ENCODE measurements at places on chromosomes 1 and 21. TPM values are rescaled to one million over a fixed set of nuclear protein-coding genes. Genes with fewer than 3 reads are reported as not detected.

PKP1 gene
- 0.08 TPM for polyA plus RNA-seq

GRCh38 chr21:37395961-37396360, 29.4 kb downstream of the DYRK1A start:
- DNase-seq: no peak

GRCh38 chr1:65002156-65002507, 35.8 kb upstream of the JAK1 start:
- DNase-seq: no peak

DNA sequence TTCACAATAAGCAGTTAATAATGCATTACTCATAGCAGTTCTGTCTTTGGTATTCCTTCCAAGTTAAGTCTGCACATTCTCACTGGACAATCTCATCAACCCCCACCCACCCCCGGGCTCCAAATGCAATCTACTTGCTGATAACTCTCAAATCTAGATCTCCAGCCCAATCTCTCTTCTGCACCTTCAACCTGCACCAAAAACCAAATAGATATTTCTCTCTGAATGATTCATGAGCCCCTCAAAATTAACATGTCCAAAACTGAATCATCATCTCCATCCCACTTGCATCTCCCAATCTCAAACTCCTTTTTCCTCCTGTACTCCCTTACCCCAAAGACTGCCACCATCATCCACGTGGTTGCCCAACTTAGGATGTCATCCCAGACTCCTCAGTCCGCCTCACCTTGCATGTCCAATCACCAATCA, 2.7 kb downstream of the DOCK7 start:
- no peak for DNase-seq

DNA sequence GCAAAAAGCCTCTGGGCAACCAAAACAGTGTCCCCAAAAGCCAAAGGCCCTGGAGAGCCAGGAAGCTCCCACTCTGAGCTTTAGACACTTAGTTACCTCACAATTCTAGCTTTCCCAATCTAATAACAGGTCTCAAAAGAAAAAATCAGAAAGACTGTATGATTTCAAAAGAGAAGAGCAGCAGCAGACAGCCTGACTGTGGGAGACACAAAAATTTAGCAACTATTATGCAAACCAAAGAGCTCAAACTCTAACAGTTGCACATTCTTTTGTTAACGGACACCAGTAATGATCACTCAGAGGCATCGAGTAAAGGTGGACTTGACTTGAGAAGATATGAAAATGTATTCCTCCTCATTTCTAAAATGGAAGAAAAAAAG, 160.1 kb downstream of the SLC45A1 start:
- DNase-seq: no peak

GRCh38 chr21:31213787-31214186, 130.3 kb downstream of the TIAM1 start:
- DNase-seq: no peak

Data from renal cortex interstitium (tissue), 15 donors.